ENCODE measurements at places on chromosomes 11 and 22.

- DNase-seq, result peak; percentile 37
Observed at GRCh38 chr11:7657306-7658025, 15.8 kb downstream of the CYB5R2 start.

DNA sequence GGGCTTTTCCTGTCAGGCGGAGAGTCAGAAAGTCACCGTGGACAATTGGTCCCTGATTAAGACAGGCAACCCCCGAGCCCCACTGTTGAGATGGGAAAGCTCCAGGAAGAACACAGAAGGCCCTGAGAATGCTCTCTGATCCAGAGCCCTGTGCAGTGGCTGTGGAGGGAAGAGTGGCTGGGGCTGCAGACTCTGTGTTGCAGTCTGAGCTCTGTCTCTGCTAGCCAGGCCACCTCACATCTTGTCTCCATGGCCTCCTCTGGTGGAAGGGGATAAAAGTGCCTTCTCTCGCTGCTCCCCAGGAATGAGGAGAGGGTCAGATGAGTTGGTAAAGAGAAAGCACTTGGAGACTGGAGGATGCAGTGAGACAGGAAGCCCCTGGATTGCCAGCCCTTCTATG is 141.2 kb downstream of the CEP164 start:
- no peak for DNase-seq

DNA sequence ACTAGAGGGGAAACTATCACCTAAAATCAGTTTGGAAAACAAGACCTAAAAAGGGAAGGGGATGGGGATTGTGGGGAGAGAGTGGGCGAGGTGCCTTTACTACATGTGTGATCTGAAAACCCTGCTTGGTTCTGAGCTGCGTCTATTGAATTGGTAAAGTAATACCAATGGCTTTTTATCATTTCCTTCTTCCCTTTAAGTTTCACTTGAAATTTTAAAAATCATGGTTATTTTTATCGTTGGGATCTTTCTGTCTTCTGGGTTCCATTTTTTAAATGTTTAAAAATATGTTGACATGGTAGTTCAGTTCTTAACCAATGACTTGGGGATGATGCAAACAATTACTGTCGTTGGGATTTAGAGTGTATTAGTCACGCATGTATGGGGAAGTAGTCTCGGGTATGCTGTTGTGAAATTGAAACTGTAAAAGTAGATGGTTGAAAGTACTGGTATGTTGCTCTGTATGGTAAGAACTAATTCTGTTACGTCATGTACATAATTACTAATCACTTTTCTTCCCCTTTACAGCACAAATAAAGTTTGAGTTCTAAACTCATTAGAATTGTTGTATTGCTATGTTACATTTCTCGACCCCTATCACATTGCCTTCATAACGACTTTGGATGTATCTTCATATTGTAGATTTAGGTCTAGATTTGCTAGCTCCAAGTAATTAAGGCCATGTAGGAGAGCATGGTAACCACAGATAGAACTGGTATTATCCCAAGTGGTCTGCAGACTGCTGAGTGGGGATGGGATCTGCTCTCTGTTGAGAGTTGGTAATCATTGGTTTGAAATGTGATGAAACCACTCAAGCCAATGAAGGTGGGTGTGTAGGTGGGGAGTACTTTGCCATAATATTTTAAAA is 3.6 kb downstream of the NEAT1 start:
- peak; percentile 91 for DNase-seq

GRCh38 chr11:121463689-121464335 is 11.0 kb upstream of the SORL1-AS1 start:
- DNase-seq, result no peak

DNA sequence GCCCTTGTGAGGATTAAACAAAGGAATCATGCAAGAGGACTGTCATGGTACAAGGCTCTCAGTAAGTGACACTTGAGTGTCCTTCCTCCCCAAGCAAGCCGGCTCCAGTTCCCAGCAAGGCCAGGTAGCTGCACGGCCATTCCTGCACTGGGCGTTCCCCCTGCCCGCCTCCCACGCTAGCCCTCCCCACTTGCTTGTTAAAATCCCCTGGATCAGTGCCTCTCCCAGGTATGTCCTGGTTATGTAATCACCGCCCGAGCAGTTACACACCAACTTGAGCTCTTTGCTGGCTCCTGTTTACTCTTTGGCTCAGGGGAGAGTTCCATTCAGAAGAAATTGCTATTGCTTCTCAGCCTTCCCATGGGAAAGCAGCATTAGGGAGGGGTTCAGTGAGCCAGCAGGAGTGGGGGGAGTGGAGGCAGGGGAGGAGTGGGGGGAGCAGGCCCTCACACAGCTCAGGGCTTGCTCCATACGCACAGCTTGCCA is 19.4 kb upstream of the MYEOV start:
- no peak for DNase-seq

GRCh38 chr11:45181889-45182550 is 35.6 kb downstream of the PRDM11 start:
- DNase-seq, result no peak

DNA sequence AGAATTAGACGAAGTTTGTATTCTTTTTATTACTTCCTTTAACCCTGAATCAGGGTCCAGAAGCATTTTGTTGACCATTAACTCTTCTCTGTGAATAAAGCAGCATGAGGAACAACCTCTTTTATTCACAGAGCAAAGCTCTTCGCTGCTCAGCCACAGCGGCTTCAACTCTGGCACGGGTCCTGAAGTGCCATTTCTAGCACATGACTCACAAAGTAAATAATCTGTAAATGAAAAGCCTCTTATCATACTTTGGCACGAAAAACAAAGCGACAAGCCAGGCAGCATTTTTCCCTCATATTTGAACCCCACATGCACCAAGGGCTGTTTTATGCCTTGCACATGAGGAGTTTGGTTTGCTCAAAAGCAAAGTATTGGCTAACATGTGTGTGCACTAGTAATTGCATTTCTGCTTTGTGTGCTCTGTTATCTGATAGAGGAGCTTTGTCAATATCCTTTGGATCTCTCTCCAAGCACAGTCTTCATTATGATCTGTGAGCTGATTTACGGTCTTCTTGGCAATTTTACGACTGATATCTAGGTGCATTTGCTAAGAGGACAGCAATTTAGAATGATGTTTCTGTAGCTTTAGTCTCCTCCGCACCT is 33.0 kb upstream of the APOBEC3A start:
- no peak for DNase-seq

- peak; percentile 47 for DNase-seq
Observed at GRCh38 chr11:64285885-64286800, 495 bp downstream of the GPR137 start.

DNA sequence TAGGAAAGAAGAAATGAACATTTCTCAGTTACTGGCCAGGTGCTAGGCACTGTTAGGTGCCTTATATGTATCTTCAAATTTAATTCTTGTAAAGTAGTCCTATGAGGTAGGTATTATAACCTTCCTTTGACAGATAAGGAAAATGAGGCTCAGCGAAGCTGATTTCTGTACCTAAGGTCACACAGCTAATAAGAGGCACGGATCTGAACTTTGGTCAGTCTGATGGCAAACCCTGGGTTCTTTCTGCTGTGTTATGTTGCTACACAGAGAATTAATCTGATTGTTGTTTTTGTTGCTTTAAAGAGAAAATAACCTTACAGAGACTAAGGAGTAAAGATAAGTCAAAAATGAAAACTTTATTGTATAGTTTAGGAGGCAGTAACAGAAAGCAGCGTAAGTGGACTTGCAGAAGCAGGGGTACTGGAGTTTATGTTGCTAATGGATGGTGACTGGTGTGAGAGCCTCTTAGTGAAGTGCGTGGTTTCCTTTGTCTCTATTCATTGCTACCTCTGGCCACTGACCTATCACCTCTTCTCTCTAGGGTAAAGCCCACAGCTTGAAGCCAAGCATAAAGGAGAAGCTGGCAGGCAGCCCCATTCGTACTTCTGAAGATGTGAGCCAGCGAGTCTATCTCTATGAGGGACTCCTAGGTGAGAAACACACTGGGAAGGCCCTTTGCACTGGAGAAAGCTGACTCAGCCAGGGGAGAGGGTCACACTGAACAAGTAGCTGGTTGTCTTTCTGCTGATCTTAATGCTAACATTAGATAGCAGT is 38.3 kb downstream of the MADD start:
- no peak for DNase-seq

- DNase-seq, result no peak
Observed at GRCh38 chr11:102026217-102026616, 21.0 kb upstream of the CFAP300 start.

DNA sequence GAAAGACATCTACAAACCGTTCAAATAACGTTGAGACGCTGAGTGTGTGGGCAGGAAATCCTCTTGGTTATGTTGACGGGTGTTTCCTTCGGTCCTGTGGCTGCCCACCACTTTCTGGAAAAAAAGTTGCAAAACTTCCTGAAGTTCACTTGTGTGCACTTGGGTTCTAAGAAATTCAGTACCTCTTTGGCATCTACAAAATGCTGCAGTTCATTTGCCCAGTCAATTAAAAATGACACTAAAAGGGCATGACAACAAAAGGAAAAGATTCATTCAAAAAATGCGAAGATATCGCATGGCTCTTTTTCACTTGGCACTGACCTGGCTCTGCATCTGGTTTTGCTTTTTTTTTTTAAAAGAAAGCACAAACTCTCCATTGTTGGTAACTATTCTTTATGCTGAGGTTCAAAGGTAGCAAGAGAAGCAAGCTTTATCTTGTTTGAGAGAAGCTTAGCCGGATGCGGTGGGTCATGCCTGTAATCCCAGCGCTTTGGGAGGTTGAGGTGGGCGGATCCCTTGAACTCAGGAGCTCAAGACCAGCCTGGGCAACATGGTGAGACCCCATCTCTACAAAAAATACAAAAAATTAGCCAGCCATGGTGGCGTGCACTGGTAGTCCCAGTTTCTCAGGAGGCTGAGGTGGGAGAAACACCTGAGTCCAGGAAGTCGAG is 10.6 kb upstream of the XBP1 start:
- peak; percentile 80 for DNase-seq

DNA sequence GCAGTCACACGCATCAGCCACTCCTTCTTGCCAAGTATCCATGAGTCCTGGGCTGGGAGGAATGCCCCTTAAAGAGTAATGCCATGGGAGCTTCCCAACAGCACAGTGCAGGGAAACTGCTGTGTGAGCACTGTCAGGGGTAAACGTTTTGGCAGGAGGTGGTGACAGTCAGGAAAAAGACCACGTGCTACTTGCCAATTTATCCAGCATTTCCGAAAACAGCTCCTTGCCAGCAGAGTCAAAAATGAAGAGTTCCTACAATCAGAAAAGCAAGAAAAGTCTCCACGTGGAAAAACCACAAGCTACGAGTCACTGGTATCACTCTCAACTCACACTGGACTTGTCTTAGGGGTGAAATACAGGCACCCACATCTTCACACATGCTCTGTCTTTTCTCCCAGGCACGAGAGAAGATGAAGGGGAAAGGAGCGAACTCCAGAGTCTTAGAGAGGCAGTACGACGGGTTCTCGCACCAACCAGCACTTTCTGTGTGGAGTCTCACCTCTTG is 9.9 kb downstream of the IFT27 start:
- DNase-seq, result no peak

- DNase-seq, result no peak
Observed at GRCh38 chr22:36971341-36972125, 47.7 kb downstream of the TST start.

DNA sequence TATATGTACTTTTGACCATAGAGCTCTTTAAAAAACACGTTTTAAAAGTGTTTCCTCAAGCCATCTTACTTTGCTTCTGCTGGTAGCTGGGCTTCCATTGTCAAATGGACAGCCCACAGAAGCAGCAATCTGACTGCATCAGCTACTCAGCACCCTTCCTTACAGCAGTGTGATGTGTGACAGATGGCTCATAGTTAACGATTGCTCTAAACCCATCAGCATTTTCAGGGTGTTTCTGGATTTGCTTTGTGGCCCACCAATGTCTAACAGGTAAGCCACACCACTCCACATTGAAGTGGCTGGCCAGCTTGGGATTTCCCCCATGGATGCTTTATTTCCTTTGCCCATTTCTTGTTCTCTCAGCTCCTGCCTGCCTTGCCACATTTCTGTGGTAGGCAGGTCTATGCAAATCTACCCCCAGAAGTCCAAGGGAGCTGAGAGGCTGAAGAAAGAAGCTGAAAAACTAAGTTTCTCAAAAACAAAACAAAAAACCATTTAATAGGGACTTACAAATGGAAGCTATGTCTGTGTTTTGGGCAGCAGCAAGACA is 7.3 kb upstream of the FAR1 start:
- DNase-seq, result no peak

- DNase-seq, result no peak
Observed at GRCh38 chr11:46889251-46889650, 29.1 kb downstream of the LRP4 start.

DNA sequence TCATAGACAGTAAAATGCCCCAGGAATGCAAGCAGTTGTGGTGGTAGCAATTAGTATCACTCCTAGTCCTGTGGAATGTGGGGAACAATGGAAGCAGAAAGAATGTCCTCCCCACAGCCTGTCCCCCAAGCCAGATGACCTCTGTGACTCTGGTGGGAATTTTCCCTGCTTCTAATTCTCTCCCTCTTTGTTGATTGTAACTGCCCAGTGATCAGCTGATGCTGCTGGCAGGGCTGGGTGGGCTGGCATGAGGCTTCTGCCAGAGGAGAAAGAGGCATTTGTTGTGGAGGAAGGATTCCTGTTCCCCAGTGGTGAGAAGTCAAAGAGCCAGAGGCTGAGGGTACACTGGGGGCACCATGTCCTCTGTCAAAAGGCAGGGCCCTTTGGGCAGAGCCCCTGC is 116.7 kb upstream of the NCAM1 start:
- no peak for DNase-seq

GRCh38 chr11:119282495-119282894 is 34.4 kb downstream of the MCAM start:
- no peak for DNase-seq

DNA sequence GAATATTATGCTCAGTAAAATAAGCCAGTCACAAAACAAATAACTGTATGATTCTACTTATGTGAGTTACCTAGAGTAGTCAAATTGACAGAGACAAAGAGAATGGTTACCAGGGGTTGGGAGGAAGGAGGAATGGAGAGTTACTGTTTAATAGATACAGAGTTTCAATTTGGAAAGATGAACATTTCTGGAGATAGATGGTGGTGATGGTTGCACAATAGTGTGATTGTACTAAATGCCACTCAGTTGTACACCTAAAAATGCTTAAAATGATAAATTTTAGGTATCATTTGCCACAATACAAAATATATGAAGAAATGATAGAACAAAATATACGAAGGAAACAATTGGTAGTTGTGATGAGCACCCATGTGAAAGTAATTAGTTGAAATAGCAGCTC is 43.4 kb downstream of the PDHX start:
- no peak for DNase-seq

GRCh38 chr11:4508886-4509285 is 26.4 kb downstream of the OR52K1 start:
- DNase-seq, result no peak

DNA sequence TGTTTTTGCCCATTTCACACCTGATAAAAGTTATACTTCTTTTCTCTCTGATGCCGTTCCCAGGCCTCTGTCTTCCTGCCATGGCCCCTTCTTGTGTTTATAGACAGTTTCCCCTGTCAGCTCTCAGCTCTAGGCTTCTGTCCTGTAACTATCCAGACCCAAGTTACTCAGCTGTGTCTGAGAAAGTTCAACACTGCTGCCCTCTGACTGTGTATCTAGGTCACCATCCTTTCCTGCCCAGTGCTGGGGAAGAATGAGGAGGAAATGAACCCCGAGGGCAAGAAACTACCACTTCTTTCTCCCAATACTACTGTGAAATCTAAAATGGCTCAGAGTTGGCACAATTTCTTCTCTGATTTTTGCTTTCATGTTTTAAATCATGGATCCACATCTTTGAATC is 29.6 kb downstream of the SNX19 start:
- no peak for DNase-seq

GRCh38 chr11:2205981-2206690 is 34.5 kb upstream of the TH start:
- DNase-seq, result no peak
